ENCODE measurements at places on chromosomes 12 and 14. TPM values are rescaled to one million over a fixed set of nuclear protein-coding genes. Genes with fewer than 3 reads are reported as not detected.

The CLEC4C gene
- not detected for total RNA-seq

The DPPA3 gene
- not detected for total RNA-seq

DNA sequence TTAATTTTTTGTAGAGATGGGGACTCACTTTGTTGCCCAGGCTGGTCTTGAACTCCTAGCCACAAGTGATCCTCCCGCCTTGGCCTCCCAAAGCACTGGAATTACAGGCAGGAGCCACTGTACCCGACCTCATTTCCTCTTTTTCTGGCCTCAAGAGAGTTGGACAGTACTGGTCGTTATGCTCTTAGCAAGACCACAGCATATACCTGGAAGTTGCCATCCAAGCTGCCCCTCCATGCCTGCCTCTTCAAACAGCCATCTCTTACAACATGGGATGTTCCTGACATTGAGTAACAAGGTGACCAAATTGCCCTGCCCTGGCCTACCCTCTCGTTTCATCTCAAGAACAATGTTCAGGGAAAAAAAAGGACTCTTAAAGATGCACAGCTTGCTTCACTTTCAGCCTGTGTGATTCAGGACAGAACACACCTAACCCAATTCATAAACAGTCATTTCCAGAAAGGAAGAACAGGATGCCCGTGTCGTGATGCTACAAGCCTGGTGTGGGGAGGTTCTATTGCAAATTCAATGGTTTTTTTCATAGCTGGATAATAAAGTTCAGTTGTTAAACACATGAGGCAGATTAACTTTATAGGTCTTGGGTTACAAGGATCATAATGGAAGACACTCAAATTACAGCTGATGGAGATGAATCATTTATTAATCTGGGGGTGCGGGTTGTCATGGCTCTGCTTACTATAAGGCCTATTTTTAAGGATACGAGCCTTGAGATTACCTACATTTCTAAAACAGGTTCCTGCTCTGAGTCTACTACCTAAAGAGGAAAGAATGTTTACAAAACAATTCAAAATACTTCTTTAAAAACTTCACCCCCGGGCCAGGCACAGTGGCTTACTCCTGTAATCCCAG lies 11.9 kb downstream of the GLTP start:
- no peaks in the 10 kb centered on the region for H3K27me3 ChIP-seq
- H3K4me3 ChIP-seq = no peak overlapping the region
- no peak for DNase-seq
- peaks cover 5% of the 10 kb centered on the region for H3K36me3 ChIP-seq
- H3K27ac ChIP-seq = no peak overlapping the region

DNA sequence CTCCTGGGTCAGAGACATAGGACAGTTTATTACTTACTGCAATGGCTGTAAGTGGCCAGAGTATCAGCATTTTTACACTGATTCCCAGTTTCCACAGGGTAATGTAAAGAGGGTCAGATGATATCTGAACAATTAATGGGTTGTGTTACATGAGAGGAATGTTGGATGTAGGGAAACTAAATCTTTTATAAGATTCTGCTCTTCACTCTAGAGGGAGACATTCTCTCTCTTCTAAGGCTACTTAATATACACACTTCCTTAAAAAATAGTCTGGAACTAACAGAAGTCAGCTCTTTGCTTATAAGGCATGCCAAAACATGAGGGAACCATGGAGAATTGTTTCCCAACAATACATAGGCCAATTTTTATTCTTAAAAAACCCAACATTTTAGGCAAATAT lies 389.8 kb downstream of the ETNK1 start:
- no peak for DNase-seq
- H3K36me3 ChIP-seq = no peaks in the 10 kb centered on the region
- no peaks in the 10 kb centered on the region for H3K27me3 ChIP-seq
- H3K27ac ChIP-seq = no peak overlapping the region
- no peaks in the 10 kb centered on the region for H3K4me1 ChIP-seq

DNA sequence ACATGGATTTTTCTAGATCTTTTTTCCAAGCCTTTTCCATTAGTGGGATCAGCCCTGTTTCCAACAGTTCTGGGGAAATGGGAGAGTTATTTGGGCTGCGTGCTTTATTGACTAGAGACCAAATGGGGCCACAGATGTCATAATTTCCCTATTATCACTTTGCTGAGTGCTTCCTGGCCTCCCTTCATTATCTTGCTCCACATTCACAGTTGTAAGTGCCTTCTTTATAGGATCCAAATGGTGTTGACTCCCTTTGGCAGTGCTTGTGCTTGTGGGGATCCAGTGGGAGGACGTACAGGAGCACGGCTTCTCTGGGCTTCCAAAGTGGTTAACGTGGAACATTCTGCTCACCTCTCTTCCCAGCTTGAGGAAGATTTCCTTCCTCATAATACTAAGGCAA lies 141.0 kb upstream of the RMST start:
- peaks cover 14% of the 10 kb centered on the region for H3K27me3 ChIP-seq
- H3K36me3 ChIP-seq = no peaks in the 10 kb centered on the region
- H3K4me1 ChIP-seq = no peaks in the 10 kb centered on the region
- H3K27ac ChIP-seq = no peak overlapping the region

DNA sequence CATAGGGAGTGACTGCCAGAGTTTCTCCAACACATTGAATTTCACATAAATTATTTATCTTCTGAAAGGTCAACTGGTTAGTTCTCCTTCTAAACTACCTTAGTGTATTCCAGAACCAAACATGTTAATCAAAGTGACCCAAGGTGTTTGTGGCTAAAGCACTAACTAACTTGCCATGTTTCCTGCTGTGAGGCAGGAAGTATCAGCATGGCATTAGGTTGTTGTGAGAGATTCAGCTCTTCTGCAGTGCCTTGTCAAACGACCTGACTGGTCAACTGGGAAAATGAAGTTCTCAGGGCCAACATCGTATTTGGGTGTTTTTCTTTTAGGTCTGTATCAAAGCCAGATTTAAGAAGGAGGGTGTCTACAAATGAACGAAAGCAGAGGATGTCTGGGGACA lies 448.1 kb downstream of the APAF1 start:
- no peaks in the 10 kb centered on the region for H3K27me3 ChIP-seq
- DNase-seq = no peak
- H3K4me3 ChIP-seq = no peak overlapping the region
- no peak overlapping the region for H3K27ac ChIP-seq

GRCh38 chr14:100882026-100882967 lies 21.2 kb downstream of the RTL1 start:
- H3K27me3 ChIP-seq = peaks cover 1% of the 10 kb centered on the region
- no peak for DNase-seq
- no peaks in the 10 kb centered on the region for H3K36me3 ChIP-seq
- no peak overlapping the region for H3K4me3 ChIP-seq
- no peak overlapping the region for H3K27ac ChIP-seq

DNA sequence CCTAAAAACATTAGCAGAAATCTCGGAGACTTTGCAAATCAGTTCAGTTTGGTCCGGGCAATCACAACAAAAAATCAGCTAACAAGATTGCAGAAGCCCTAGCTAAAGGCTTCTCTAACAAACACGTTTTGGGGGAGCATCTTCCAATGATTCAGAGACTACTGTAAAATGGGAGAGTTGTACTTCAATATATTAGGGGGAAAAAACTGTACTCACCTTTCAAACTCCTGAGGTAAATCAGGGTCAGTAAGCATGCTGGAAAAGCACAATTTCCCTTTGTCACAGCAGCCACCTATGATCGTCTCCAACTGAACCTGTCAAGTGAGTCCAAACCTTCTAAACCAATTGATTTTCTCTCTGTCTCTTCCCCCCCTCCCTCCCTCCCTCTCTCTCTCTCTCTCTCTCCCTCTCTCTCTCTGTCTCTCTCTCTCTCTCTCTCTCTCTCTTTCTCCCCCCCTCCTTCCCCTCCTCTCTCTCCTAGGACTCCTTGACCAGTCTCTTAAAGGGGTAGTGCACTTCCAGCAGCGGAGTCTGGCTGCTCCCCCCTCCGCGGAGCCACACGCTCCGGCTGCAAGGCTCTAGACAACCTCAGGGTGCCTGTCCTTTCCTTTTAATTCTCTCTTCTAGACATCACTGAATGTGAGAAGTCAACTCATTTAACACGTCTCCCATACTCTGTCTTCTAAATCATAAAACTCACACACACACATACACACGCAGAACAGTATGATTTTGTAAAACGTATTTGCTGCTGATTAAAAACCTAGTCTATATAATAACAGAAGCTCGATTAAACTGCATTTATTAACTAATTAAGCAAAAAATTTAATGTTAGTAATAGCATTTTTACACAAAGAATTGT lies at the start of gene SOX5:
TSS of gene SOX5 (minus strand) at position 323 of the 862 bp plus-strand sequence. CDS start at position 254, 69 bp downstream.
- no peak within 1 kb of the TSS for H3K4me3 ChIP-seq
- no peaks in the 10 kb centered on the region for H3K36me3 ChIP-seq
- peaks cover 2% of the 10 kb centered on the region for H3K27me3 ChIP-seq
- no peak for DNase-seq

All from activated CD4-positive, alpha-beta T cell treated with anti-CD3 and anti-CD28 coated beads, Interleukin-2, amount 10 ng/mL, durations not matched to agents 24 days and 14 days (primary cell).